A549 treated with AZD2906 at 1 μM for 4 hours (cell line): ENCODE measurements at places on chromosomes 4 and X. TPM values are rescaled to one million over a fixed set of nuclear protein-coding genes. Genes with fewer than 3 reads are reported as not detected.

The HPGD gene
- 76.8 to 98.7 TPM (median 83.9 TPM) in 5 replicates for total RNA-seq

The TMEM271 gene
- total RNA-seq: not detected in 5 replicates

The DCAF8L2 gene
- not detected in 5 replicates for total RNA-seq

The PCDH10 gene
- total RNA-seq: 0.10 to 0.14 TPM (median 0.11 TPM) in 5 replicates

The SPACA5 gene
- not detected in 5 replicates for total RNA-seq

The RRH gene
- 0.06 to 0.14 TPM (median 0.11 TPM) in 3 of 5 replicates, not detected in the others for total RNA-seq

The NPY2R gene
- total RNA-seq: 0.02 to 0.03 TPM (median 0.02 TPM) in 3 of 5 replicates, not detected in the others

The GUF1 gene
- 8.0 to 9.4 TPM (median 8.4 TPM) in 5 replicates for total RNA-seq

The ABCB7 gene
- total RNA-seq: 13.5 to 16.4 TPM (median 15.0 TPM) in 5 replicates

The ZNF711 gene
- total RNA-seq: 0.60 to 0.90 TPM (median 0.81 TPM) in 5 replicates

The NRK gene
- total RNA-seq: not detected in 5 replicates

The FGF13 gene
- 0.05 to 0.06 TPM in 2 of 5 replicates, not detected in the others for total RNA-seq

The PAGE5 gene
- not detected in 5 replicates for total RNA-seq

The BGN gene
- total RNA-seq: 0.03 TPM in 1 of 5 replicates, not detected in the others

The DDX60 gene
- 1.6 to 2.8 TPM (median 1.8 TPM) in 5 replicates for total RNA-seq

The ARHGEF38 gene
- not detected in 5 replicates for total RNA-seq

The IQSEC2 gene
- total RNA-seq: 30.8 to 45.6 TPM (median 40.8 TPM) in 5 replicates

The NPY5R gene
- 0.06 TPM in 1 of 5 replicates, not detected in the others for total RNA-seq

The SHISA3 gene
- total RNA-seq: 0.05 to 0.08 TPM (median 0.07 TPM) in 3 of 5 replicates, not detected in the others
